Glutamatergic neuron (in vitro differentiated cells): ENCODE measurements at places on chromosomes 3 and 15. TPM values are rescaled to one million over a fixed set of nuclear protein-coding genes. Genes with fewer than 3 reads are reported as not detected.

GRCh38 chr3:124034016-124034843 lies 42.3 kb upstream of the ROPN1 start:
- H3K27ac ChIP-seq, result peak overlapping the region; percentile 99
- H3K36me3 ChIP-seq, result no peaks in the 10 kb centered on the region
- H3K27me3 ChIP-seq, result peaks cover 26% of the 10 kb centered on the region
- H3K4me3 ChIP-seq, result peak overlapping the region; percentile 83
- H3K4me1 ChIP-seq, result peaks cover 13% of the 10 kb centered on the region
- DNase-seq, result peak; percentile 56

DNA sequence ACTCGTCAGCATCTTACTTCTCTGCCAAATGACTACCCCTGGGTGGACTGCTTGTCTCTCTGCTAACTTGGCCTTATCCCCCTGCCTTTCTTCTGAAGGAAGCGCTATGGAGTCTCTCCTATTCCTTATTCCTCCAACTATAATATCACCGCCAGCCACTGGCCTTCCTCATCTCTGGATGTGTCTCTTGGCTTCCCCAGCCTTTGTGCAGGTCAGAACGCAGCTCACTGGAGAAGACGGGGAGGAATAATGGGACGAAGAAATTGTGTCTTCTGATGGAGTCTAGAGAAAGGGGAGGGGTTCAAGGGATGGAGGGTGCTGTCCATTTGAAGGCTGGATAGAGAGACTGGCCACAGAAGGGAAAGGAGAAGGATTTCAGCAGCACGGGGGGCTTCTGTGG lies 16.9 kb downstream of the ITGA11 start:
- H3K4me3 ChIP-seq, result no peak overlapping the region
- peaks cover 4% of the 10 kb centered on the region for H3K27me3 ChIP-seq
- no peak for DNase-seq
- no peaks in the 10 kb centered on the region for H3K36me3 ChIP-seq
- H3K27ac ChIP-seq, result no peak overlapping the region

GRCh38 chr15:59933607-59934006 lies 70.5 kb upstream of the FOXB1 start:
- no peak overlapping the region for H3K4me3 ChIP-seq
- no peak overlapping the region for H3K27ac ChIP-seq
- no peak for DNase-seq
- H3K27me3 ChIP-seq, result no peaks in the 10 kb centered on the region

DNA sequence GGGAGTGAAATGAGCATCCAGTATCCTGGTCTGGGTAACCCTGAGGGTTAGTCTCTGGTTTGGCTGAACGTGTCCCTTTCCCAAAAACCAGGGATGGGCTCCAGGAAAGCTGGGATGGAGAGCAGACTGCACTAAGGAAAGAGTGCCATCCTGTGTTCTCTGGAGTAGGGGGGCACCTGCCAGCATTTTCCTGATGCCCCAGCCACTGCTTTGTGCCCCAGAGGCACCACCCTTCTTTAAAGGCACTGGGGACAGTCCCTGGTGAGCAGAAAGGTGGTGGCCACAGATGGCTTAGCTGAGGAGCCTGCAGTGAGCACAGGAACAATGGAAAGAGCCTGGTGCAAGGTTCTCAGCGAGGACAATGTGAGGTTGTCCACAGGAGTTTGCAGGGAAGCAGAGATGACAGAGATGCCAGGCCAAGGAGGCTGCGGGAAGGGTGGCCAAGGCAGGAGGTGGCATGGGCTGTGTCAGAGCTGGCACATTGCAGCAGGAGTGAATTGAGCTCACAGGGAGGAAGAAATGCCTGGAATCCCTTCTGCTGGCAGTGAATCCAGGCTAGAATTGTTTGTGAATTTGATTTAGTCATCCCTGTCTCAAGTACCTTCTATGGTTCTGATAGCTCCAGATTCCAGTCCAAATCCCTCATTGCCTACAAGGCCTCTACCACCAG lies 39.9 kb downstream of the AMOTL2 start:
- H3K36me3 ChIP-seq, result peaks cover 8% of the 10 kb centered on the region
- no peak overlapping the region for H3K27ac ChIP-seq
- peaks cover 8% of the 10 kb centered on the region for H3K27me3 ChIP-seq
- peaks cover 2% of the 10 kb centered on the region for H3K4me1 ChIP-seq
- DNase-seq, result no peak
- no peak overlapping the region for H3K4me3 ChIP-seq

GRCh38 chr3:129345971-129346370 lies 67.3 kb downstream of the HMCES start:
- H3K36me3 ChIP-seq, result peaks cover 1% of the 10 kb centered on the region
- H3K4me1 ChIP-seq, result peaks cover 10% of the 10 kb centered on the region
- no peak overlapping the region for H3K4me3 ChIP-seq

DNA sequence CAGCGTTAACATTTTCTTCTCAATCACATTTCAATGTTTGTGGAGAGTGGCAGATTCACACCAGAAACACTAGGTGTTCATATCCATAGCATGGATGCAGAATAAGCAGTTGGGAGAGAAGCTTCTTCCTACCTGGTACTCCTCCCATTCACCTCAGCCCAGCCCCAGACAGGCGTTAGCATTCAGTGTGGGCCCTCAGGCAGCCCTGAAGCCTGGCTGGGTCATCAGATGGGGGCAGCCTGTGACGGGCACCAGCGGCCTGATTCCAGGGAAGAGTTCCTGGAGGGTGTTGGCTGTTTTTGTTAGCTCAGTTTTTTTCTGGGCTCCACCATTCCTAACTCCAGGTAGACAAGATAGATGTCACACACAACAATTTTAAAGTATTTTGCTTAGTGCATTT lies 31.1 kb downstream of the APH1B start:
- no peak overlapping the region for H3K4me3 ChIP-seq
- H3K27ac ChIP-seq, result no peak overlapping the region
- no peaks in the 10 kb centered on the region for H3K4me1 ChIP-seq
- no peaks in the 10 kb centered on the region for H3K36me3 ChIP-seq

DNA sequence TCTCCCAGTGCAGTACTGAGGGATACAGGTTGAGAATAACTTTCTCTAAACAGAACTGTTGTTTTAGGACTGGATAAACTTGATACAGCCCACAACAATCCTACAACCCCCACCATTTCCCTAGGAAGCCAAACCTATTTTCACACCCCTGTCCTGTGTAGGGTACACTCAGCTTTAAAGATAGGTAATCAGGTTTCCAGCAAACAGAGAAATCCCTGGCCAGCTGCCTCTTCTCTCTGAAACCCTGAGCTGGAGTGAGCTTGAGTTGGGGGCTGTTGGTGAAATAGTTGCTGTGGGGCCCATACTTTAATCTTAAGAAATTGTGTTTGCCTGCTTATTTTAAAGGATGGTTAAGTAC lies 22.1 kb downstream of the ARHGAP31 start:
- no peaks in the 10 kb centered on the region for H3K36me3 ChIP-seq
- H3K27ac ChIP-seq, result no peak overlapping the region
- H3K27me3 ChIP-seq, result peaks cover 1% of the 10 kb centered on the region
- H3K4me1 ChIP-seq, result peaks cover 23% of the 10 kb centered on the region

DNA sequence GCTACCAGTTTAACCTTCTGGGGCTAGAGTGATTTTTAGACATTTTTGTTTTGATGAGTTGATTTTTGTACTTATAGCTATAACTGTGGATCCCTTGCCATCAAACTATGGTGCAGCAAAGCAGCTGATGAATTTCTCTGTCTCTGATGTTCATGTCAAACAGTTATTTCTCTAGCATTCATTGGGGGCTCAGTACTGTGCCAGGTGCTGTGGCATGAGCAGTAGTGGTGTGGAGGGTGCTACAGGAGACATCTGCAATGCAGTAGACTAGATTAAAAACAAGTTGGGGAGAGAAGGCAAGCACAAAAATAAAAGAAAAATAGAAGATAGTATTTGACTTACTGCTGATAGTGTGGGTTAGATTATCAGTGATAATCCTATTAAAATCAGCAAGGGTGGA lies 95.3 kb downstream of the AKAP13 start:
- H3K27me3 ChIP-seq, result no peaks in the 10 kb centered on the region
- peaks cover 40% of the 10 kb centered on the region for H3K4me1 ChIP-seq
- H3K4me3 ChIP-seq, result no peak overlapping the region
- no peaks in the 10 kb centered on the region for H3K36me3 ChIP-seq
- no peak for DNase-seq

- no peak overlapping the region for H3K4me3 ChIP-seq
- H3K27me3 ChIP-seq, result no peaks in the 10 kb centered on the region
- H3K4me1 ChIP-seq, result peaks cover 37% of the 10 kb centered on the region
- no peak for DNase-seq
- no peaks in the 10 kb centered on the region for H3K36me3 ChIP-seq
These were observed 18.4 kb downstream of the MEIS2 start for GRCh38 chr15:37081983-37082382.

DNA sequence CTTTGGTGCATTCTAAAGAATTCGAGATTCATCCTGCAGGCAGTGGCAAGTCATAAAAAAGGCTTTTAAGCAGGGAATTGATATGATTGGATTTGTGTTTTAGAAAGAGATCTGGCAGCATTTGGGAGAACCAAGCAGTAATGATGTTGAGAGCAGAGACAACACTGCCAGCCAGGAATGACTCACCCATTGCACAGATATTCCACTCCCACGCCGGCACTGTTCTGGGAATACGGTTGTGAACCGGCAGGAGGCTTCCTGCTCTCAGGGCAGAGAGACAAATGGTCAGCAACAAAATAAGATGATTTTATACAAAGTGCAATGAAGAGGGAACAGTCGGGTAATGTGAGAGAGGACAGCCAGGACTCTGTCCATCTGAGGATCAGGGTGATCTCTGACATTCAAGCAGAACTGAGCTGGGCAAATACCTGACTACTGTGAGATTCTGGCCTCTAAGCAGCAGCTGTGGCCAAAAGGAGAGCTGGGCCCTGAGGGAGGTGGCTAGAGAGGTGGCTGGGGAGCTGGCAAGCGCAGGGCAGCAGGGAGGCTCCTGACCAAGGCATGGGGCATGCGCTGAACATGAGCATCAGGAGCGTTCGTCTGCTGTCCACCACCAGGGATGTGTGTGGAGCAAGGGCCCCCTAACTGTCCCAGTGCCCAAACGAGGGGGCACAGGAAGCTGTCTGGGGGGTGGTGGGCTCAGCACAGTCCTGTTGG lies 56.1 kb upstream of the PLXNA1 start:
- peak overlapping the region; percentile 1 for H3K4me3 ChIP-seq
- H3K27me3 ChIP-seq, result peaks cover 5% of the 10 kb centered on the region
- no peak for DNase-seq

P2RY14 gene
- not detected for total RNA-seq

COLQ gene
- total RNA-seq, result 4.8 TPM

BTD gene
- total RNA-seq, result 12.7 TPM

C3orf22 gene
- not detected for total RNA-seq

PAQR5 gene
- not detected for total RNA-seq

TRPM1 gene
- total RNA-seq, result not detected
